ENCODE measurements at places on chromosomes 13 and 19.
A peak's percentile ranks its signal among the peaks of the same experiment; 100 is the strongest.

DNA sequence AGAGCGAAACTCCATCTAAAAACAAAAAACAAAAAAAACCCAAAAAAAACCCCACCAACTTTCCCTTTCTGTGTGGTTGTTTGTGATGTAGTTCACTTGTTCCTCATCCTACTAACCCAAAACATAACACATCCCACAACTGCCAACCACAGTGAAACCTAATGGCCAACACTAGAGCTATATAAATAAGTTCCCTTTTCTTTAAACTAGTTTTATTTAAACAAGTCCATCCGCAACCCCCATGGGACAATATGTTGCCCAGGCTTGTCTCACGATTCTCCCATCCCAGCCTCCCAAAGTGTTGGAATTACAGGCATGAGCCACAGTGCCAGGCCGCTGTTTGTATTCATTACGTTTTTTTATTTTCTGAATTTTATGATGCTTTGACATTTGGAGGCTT is 71.2 kb upstream of the ADGRE5 start:
- DNase-seq = no peak

GRCh38 chr13:32334671-32335070 is 19.4 kb downstream of the BRCA2 start:
- no peak for DNase-seq

DNA sequence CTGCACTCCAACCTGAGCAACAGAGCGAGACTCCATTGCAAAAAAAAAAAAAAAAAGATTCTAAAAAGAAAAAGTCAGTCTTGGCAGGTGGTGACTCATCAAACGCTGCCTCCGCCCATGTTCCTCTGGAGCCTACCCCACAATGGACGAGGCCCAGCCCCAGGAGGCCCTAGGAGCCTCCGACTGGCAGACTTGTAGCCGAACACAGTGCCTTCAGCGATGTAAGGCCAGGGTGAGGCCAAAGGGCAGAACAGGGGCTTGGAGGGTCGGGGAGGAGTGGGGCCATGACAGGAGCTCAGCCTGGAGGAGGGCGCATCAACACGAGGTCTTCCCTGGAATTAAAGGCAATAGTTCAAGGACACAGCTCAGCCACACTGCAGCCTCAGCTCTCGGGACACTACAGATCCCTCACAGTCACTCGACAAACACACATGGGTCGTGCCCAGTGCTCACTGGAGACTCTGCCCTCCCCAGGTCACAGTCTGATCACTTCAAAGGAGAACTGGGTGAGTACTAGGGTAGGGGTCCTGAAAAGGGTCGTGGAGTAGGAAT is 5.1 kb downstream of the USE1 start:
- DNase-seq = peak; percentile 15

- no peak for DNase-seq
These were observed 406.8 kb downstream of the KLF5 start for GRCh38 chr13:73465617-73465971.

DNA sequence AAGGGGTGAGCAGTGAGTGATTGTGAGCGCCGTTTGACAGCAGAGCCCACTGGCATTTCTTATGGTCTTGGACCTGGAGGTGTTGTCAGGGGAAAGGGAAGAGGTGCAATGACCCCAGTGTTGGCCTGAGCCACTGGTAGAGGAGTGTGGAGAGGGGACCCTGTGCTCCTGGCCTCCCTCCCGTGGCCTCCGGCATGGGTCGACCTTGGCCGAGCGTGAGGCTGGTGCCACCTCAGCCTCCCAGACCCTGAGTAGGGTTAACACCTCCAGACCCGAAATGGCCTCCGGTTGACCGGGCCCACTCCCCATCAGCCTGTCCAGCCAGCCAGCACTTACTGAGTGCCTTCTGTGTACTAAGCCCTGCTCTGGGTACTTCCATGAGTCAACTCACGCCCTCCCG is 6.5 kb downstream of the TRAPPC5 start:
- DNase-seq = no peak

- DNase-seq = no peak
These were observed 38.3 kb downstream of the ZIC2 start for GRCh38 chr13:100019780-100020356.
